ENCODE measurements at places on chromosomes 13 and 19.

- no peak for DNase-seq
Observed at GRCh38 chr13:46166224-46166584, 15.8 kb downstream of the LCP1 start.

DNA sequence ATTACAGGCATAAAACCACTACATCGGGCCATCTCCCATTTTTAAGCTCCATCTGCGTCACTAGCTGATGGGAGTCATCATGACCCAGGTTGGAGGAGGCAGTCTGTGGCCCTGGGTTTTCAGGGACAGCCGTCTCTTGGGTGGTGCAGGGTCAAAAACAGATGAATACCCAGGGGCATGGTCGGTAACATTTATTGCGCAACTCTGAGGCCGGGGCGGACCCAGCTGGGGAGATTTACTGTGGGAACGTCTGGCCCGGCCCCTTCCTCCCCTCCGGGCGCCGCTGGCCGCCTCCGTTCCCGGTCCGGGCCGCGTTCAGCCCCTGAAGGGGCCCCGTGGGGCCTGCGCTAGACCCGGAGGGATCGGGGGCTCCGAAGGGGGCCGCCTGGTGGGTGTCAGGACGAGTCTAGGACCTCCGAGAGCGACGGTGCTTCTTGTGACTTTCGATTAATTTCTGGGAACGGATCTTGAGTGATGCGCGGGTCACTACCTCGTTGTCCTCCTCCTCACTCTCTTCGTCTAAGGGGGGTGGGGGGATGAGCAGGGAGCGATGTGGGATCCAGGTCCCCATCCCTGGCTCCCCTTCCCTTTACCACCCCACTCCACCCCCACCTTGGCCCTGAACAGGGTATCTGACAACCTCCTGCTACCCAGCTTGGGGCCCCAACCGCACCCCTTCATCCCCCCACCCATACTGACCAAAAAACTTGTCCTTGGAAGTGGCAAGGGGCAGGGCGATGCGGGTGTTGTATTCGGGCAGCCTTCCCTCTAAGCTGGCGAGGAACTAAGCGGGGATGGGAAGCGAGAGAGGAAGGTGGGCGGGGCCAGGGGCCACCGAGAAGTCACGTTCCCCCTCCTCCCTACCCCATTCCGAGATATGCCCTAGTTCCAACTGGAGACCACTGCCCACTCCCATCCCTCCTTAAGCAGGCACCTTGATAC lies 1.6 kb upstream of the RGL3 start:
- no peak for DNase-seq

- DNase-seq = no peak
Observed at GRCh38 chr13:107301724-107302374, 733.9 kb upstream of the ARGLU1 start.

- DNase-seq = no peak
Observed at GRCh38 chr13:111080642-111081041, 34.5 kb upstream of the ARHGEF7 start.

DNA sequence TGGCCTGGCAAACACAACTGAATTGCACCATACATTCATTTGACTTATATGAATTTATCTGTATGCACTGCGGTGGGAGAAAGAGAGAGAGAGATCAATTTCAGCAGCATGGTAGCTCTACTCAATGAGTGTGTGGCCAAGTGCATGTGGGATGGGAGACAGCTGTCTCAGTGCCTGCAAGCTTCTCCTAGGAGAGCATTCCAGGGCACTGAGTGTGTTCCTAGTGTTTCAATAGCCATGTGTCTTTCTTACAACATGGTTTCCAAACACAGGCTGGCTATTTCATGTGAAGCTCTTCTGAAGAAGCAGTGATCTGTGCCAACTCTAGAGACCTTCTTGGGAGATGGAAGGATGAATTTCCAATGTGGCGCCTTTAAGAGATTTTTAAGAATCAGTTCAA lies 43.5 kb downstream of the NEK5 start:
- DNase-seq = no peak

GRCh38 chr13:49351871-49352270 lies 92.0 kb downstream of the CAB39L start:
- DNase-seq = no peak

DNA sequence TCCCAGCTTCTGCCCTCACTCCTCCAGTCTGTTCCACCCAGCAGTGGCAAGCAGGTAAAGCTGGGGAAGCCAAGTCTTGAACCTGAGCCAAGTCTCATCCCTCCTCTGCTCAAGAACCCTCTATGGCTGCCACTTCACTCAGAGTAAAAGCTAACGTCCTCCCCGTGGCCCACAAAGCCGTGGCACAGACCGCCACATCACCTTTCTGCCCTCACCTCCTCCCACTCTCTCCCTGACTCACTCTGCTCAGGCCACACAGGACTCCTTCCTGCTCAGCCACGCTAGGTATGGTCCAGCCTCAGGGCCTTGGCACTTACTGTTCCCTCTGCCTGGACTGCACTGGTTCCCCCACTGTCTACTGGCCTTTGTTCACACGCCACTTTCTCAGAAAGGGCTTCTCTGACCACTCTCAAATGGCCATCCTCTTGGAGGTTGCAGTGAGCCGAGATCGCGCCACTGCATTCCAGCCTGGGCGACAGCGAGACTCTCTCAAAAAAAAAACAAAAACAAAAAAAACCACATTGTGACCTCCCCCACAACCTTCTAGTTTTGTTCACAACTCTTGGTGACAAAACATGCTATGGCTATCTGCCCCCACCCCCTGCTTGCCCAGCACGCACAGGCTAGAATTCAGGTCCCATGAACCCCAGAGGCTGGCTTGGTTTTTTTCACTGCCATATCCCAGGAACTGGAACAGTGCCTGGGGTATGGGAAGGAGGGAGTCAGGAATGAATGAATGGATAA lies 15.8 kb downstream of the NDUFB7 start:
- DNase-seq = no peak

DNA sequence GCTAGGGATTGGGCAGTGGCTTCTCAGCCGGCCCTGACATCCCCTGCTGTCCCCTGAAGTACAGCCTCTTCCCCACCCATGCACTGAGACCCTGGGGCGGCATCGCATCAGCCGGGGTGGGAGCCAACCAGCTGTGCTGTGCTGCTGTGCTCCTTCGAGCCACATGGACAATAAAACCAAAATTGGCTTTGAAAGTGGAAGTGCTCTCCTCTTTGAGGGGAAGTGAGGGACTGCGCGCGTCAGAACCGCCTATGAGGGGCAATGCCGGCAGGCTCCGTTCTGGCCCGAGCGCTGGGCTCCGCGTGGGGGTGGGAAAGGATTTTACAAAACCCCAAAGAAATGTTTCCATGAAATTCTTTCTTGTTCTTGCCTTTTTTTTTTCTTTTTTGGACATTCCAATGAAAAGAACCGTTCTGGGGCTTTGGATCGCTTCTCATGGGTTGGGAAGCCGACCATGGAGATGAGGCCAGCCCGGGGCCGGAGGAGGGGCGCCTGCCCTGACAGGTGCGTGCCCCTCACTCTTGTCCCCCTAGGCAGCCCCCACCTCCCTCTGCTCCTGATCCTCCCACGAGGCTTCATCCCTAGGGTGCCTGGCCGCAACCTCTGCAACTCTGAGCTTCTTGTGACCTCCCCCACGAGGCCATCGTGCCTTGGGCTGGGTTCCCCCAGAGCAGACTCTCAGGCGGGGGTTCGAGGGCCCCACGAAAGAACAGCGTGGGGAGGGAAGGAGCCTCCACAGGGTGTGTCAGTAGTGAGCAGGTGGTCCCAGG lies 22.6 kb downstream of the KLHL26 start:
- no peak for DNase-seq

DNA sequence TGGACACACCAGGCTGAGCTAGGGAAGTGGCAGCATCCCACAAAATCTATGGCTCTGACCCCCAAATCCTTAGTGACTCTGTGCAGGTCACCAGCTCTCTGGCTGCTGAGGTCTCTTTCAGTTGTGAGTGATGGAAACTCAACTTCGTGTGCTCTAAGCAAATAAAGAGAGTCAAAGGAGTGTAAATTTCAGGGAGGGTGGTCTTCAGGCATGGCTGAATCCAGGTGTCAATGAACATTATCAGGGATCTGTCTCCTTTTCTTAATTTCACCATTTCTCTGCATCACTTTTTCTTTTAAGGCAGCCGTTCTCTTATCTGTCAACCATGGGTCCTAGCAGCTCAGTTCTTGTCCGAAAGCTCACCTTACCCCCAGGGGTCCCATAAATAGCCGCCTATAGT lies 6.2 kb downstream of the CYP4F12 start:
- DNase-seq = no peak

DNA sequence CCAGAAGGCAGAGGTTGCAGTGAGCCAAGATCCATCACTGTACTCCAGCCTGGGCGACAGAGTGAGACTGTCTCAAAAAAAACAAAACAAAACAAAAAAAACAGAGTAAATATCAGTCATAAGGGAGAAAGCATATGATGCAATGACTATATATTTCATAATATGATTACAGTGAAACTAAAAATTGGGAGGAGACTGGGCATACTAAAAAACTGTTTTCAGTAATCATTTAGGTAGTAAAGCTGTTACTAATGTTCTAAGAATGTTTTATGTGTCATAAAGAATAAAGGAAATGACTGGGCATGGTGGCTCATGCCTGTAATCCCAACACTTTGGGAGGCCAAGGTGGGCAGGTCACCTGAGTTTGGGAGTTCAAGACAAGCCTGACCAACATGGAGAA lies 15.9 kb downstream of the ZNF573 start:
- DNase-seq = no peak

DNA sequence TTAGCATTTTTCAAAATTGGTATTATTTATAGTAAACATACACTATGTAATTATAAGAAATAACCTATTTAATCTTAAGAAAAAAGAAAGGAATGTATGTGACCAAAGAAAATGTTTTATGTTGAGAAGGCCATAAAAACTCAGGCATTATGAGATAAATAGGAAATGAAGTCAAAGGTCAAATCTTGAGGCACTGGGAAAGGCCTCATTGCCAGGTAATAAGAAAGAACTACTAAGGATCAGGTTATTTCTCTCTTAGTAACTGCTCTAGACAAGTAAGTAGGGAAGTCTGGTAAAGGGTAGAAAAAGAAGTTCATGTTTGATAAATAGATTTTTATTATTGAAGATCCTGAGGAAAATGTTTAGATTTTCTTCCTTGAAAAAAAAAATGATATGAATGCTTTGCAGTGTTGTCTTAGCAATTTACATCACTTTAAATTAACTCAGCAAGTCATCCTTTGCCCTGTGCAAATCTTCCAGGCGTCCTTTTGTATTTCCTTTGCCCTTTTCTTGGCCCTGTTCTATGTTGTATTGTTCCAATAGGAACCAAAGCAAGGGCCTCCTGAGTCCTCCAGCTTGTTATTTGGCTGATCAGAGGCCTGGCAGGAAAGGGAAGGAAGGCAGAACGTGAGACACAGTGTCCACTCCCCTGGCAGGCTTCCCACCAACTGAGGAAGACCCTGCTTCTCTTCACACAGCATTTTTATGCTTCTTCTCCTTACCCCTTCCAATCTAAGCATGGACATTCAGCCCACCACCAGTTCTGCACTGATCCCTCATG lies 260.4 kb upstream of the MIR17HG start:
- no peak for DNase-seq

GRCh38 chr19:52948025-52948770 lies 14.5 kb downstream of the ZNF816 start:
- DNase-seq = no peak

- DNase-seq = no peak
Observed at GRCh38 chr13:80979035-80979641, 638.2 kb upstream of the SPRY2 start.

- DNase-seq = no peak
Observed at GRCh38 chr13:38173403-38173802, 176.2 kb upstream of the UFM1 start.

- no peak for DNase-seq
Observed at GRCh38 chr13:24012648-24013047, 115.3 kb upstream of the C1QTNF9B start.

DNA sequence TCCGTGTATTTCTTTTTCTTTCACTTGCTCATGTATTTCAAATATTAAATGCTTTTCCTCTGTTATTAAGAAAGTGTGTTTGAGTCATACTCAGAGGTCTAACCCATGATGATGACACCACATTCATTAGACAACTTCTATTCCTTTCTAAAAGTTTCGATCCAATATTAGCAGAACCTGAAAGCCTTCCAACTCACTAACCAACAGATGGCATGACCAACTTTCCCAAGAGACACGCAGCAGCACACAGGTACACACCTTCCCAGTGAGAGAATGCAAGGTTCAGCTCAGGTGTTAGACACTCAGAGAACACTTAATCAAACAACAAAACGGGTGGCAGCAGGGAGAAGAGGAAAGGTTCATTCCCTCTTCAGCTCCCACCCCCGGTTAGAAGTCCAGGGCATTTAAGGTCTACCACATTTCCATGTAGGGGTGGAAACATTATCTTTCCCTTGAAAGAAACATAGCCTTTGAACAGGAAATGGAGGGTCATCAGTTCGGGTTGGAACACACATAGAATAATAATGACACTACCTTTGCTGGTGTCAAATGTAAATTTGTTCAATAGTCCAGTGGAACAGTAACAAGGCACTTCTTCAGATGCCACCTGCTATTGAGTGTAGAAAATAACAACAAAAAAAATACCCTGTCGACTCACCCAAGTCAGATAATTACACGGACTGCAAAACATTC lies 404.2 kb downstream of the COG6 start:
- DNase-seq = no peak

- DNase-seq = no peak
Observed at GRCh38 chr13:50069261-50069660, 54.0 kb downstream of the KCNRG start.

DNA sequence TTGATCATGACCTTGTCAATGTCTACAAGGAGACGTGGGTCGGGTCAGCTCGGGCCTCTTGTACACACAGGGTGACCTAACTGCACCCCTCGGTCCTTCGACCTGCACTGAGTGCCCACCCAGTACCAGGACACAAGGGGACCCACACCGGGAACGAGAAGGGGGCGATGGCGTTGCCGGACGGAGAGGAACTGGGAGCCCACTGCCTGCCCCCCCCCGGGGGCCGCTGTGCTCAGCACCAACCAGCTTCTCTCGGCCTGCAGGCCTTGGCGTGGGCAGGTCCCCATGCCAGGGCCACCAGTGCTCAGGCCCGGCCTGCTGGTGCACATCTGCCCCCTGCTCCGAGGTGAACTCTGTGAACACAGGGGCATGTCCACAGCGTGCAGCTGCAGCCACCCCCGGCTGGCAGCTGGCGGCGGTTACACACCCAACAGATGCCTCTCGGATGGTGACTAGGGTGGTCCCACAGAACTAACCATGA lies 14.1 kb downstream of the CFD start:
- DNase-seq = no peak

GRCh38 chr13:112522578-112522977 lies 65.4 kb downstream of the TUBGCP3 start:
- DNase-seq = no peak

DNA sequence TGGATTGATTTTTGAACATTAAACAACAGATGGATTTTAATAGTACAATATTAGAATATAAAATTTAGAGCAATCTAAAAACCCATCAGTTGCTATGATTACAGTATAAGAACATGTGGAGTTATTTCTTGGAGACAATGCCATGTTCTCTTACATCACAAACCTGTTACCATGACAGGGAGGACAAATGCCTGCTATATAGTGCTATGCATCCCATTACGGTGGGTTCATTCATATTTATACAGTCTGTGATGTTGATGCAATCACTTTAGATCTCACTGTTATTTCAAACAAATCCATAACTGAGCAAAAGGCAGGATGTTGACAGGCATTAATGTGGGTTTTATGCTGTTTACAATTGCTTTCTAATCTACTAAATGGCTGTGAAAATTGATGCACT lies 467.5 kb downstream of the DIAPH3 start:
- DNase-seq = no peak

All from stimulated activated CD8-positive, alpha-beta memory T cell treated with anti-CD3 and anti-CD28 coated beads, Interleukin-4, amount 100 ng/mL, for 4 hours (primary cell).